RPMI8226 (cell line): ENCODE measurements at places on chromosomes 1 and 21.
A peak's percentile ranks its signal among the peaks of the same experiment; 100 is the strongest.

DNA sequence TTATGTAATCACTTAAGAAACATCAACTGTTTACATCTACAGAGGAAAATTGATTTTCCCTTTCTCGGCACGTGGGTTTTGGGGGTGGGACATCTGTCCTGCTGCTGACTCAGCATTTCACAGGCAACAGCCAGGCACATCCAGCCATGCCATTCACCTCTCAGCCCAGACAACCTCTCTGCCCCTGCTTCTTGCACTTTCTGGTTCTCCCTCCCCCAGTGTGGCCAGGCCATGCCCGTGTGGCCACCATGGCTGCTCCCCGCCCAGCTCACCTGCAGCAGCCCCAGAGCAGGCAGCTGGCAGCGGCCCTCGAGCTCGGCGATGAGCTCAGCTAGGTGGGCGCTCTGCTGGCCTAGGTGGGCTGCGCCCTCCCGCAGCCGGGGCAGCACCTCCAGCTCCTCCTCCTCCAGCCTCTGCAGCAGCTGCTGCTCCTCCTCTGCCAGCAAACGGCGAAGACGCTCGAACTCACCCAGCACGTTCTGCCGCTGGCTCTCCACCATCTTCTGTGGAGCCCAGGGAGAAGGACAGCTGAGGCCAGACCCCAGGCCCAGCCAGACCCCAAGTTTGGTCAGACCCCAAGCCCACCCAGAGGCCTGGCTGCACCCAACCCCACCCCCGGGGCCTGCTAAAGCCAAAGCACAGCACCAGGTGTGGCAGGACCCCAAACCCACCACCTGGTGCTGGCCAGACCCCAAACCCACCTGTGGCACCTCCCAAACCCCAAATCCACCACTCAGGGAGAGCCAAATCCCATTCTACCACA lies 5.8 kb downstream of the TRIM11 start:
- no peak for DNase-seq

- no peak for DNase-seq
These were observed 19.6 kb downstream of the BCL9 start for GRCh38 chr1:147560765-147561471.

- no peak for DNase-seq
These were observed 23.3 kb downstream of the PARK7 start for GRCh38 chr1:7984811-7985210.

DNA sequence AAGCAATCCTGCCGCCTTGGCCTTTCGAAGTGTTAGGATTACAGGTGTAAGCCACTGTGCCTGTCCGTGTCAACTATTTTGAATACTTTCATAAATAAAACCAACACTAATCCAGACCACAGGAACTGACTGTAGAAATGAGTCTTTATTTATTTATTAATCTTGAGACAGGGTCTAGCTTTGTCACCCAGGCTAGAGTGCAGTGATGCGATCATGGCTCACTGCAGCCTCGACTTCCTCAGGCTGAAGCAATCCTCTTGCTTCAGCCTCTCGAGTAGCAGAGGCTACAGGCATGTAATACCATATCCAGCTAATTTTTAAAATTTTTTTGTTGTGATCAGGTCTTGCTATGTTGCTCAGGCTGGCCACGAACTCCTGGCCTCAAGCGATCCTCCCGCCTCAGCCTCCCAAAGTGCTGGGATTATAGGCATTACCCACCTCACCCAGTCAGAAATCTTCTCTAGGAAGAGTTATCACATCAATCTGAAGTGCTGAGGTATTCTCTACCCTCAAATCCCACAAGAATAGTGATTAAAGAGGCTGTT lies 21.7 kb upstream of the CPLANE2 start:
- DNase-seq, result no peak

GRCh38 chr1:82299656-82300055 lies 498.9 kb downstream of the ADGRL2 start:
- DNase-seq, result no peak

- peak; percentile 86 for DNase-seq
These were observed 2.1 kb downstream of the SIPA1L2 start for GRCh38 chr1:232627645-232628334.

DNA sequence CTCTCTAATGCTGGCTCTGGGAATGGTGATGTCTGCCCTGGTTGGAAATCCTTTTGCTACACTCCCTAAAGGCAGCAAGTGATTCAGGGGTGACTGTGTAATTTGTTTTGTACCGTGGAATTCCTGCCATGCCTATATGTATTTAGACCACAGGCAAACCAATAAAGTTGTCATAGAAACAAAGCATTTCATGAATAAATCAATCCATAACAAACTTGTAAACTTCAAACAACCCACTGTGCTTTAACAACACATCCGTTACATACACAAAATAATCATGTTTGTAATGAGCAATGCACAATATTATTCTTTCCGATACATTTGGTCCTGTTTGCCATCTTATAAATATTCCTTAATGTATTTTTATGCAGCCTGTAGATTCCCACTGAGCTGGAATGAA lies 330.3 kb upstream of the SNX7 start:
- DNase-seq, result no peak

- DNase-seq, result no peak
These were observed 2.0 kb downstream of the MTX1 start for GRCh38 chr1:155210314-155211104.

DNA sequence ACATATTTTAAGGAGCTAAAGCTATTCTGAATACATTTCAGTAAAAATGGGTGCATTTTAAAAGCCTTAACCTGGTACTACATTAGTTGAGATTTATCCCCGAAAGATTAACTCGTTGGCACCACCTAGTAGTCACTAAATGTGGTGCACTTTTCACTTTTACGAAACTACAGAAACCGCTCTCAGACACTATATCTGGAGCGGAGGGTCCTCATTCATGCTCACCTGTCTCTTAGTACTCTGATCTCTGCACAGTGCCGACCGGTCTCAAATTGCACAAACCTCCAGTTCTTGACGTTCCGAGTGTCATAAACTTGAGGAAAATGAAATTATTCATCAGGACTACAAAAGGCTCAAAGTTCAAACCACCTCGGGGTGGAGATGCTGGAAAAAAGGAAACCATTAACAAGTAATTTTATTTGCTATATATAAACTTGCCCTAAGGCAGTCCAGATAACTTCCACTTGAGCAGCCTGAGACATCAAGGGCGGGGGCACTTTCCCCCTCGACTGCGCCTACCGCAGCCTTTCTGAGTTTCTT lies 722 bp downstream of the LZIC start:
- DNase-seq, result peak; percentile 74

DNA sequence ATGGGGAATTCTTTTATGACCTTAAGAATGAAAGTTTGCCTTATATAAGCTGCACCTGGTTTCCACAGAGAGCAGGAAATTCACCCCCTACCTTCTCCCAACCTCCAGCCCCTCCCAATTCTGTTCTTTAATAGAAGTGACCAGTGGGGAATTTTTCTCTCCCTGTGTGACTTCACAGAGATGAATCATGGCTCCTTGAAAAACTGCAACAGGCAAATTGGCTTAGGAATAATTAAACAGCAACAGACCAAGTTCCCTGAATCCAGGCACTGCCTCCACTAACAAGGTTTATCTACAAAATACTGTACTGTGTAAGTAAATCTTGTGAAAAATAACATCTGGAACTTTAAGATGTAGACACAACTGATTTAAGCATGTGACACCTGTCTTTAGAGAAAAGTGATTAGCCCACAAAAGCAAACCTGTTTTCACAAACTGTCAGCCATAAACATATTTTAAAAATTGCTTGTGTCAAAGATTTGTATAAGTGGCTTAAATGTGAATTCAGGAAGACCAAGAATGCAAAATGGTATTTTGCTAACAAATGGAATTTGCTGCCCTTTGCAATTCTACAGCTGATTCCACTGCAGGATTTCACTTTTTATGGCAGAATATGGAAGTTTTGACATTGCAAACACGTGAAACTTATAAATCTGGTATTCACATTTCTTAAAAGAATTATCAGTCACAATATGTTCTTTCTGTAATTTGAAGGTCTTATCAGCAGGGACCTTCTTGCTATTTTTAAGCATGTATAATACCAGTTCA lies 54.0 kb downstream of the ALG14 start:
- DNase-seq, result peak; percentile 11

GRCh38 chr1:208616776-208617175 lies 372.6 kb upstream of the PLXNA2 start:
- DNase-seq, result no peak

- DNase-seq, result no peak
These were observed 28.3 kb downstream of the TLCD4 start for GRCh38 chr1:95145493-95145892.

GRCh38 chr21:38350684-38351083 lies 93.9 kb downstream of the KCNJ15 start:
- DNase-seq, result no peak

GRCh38 chr21:38913120-38913892 lies 107.6 kb downstream of the ETS2 start:
- no peak for DNase-seq

DNA sequence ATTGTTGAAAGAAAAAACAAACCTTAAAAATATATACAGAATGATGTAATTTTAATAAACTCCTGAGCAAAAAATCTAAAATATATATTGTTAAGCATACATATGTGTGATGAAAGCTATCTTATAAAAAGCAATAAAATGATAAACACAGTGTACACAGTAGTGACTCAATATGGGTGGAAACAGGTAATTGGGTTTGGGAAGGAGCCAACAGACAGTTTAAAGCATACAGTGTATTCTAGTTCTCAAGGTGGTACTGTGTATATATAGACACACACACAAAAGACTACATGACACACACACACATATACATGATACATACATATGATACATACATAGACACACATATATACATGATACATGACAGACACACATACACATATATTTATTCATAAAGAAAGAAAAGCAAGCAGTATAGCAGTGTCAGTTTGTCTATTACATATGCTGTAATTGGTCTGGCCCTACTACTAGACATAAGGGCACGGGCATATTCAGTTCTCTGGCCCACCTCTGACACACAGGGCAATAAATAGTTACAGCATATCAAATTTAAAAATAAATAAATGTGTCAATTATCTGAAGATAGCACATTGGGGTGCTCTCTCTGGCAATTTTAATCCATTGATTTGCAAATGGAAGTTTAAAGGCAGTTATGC lies 330.2 kb downstream of the S1PR1 start:
- no peak for DNase-seq

- no peak for DNase-seq
These were observed 23.3 kb downstream of the MR1 start for GRCh38 chr1:181057079-181057478.

- DNase-seq, result peak; percentile 70
These were observed 575 bp downstream of the TRIM67 start for GRCh38 chr1:231162297-231162969.

GRCh38 chr1:169546087-169546995 lies 39.9 kb downstream of the F5 start:
- peak; percentile 79 for DNase-seq

- no peak for DNase-seq
These were observed 24.6 kb downstream of the RSBN1 start for GRCh38 chr1:113787663-113788062.

DNA sequence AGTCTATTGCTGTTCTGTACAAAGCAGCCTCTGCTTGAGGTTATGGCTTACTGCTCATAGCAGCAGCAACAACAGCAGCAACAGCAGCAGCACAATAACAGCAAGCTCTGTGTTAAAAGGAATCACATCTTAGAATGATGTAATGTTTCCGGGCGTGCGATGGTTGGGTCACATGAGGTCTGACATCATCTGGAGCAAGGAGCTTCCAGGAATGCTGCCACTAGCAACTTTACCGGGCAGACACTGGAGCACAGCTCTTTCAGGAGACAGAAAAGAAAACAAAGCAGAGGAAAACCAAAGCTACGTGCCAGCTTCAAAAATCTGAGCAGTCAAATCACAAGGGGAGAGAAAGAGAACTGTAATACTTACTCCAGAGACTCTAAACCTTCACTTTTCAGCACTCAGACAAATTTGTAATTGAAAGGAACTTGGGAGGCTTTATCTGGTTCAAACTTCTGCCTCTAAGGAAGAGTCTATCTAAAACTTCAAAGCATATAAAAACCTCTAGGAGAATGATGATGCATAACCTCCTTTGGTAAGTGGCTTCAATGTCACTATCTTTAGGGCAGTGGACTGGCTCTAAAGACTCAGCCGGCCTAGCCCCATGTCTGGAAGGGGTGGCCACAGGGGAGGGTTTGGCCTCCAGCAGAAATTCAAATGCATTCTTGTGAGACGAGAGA lies 28.3 kb upstream of the RAB3GAP2 start:
- peak; percentile 61 for DNase-seq

DNA sequence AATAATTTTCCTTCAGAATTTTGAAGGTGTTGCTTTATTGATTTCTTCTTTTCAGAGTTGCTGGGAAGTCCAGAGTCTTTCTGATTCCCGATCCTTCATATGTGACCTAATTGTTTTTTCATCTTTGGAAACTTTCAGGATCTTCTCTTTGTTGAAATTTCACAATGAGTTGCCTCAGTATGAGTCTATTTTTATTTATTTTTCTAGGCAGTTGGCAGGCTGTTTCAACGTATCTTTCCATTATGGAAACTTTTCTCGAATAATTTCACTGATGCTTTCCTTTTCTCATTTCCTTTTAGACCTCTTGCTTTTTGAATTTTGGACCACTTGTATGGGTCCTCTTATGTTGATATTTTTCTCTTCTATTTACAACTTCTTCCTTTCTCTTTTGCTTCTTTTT lies 354.3 kb downstream of the TGFB2 start:
- no peak for DNase-seq

- no peak for DNase-seq
These were observed 251.3 kb downstream of the SDCCAG8 start for GRCh38 chr1:243507001-243507671.

- DNase-seq, result no peak
These were observed 77.3 kb upstream of the AKT3 start for GRCh38 chr1:243927381-243927780.

DNA sequence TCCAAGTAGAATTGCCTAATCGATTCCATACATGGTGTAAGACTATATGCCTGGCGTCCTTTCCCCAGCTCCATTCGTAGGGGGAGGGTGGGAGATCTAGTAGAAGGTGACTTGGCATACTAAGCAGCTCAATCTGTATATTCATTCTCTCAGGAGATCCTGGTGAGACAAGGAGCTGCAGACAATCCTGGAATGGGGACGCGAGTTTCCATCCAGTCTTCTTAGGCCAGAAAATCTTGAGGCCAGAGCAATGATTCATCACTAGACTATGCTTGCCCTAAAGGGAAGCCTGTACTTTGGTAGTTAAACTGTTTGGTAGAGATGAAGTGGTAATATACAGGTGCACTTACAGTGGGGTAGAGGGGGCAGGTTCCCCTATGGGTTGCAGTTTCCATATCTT lies 468.7 kb downstream of the ADGRL2 start:
- DNase-seq, result no peak

GRCh38 chr1:179230251-179230650 lies 774 bp upstream of the ABL2 start:
- DNase-seq, result no peak

GRCh38 chr1:204357551-204358490 lies 1.9 kb downstream of the PLEKHA6 start:
- peak; percentile 46 for DNase-seq

GRCh38 chr1:9150582-9151327 lies 21.9 kb upstream of the GPR157 start:
- no peak for DNase-seq
